ENCODE measurements at places on chromosomes 11 and 22.

DNA sequence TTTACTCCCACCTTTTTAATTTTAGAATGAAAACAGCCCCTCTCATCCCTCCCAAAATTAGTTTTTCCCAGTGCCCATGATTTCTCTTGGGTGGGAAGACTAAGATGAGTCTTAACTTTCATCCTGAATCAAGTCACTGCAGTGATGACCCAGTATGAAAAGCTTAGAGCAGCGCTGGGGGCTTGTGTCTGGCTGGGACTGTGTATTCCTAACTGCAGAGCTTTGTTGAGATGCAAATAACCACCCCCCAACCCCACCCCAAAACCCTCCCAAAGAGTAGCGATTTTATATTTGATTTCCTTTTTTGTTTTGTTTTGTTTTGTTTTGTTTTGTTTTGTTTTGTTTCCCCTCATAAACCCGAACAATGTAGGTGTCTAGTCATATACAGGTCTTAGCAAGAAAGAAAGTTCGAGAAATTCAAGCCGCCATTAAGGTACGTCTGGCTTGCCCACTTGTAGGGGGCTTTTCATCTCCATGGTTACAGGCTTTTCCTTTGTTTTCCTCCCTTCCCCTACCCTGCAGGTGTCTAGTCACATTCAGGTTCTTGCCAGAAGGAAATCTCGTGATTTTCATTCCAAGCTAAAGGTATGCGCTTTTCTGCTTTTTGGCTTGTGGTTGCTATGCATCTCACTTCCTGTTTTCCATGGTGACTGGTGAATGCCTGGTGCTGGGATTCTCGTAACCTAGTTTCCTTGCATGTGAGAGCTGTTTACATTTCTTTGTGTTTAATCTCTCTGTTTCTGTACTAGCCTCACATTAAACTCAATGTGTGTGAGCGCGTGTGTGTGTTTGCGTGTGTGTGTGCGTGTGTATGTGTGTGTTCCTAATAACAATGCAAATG, 144.6 kb upstream of the RASSF10 start:
- no peak for DNase-seq

DNA sequence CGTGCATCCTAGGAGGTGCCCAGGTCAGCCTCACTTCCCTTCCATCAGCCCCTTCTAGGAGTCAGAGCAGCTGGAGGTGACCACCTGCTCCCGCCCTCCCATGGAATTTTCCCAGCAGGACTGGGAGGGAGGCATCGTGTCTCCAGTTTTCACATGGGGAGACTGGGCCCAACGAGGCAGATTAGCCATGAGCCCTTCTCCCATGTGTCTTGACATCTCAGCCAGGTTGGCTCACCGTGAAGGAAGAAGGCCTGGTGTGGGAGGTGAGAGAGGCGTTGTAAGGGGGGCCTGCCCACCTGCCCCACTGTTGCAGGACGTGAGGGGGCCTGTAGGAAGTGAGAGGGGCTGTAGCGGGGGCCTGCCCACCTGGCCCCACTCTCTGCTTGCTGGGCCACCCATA, 1521.4 kb downstream of the BRD1 start:
- DNase-seq = no peak

DNA sequence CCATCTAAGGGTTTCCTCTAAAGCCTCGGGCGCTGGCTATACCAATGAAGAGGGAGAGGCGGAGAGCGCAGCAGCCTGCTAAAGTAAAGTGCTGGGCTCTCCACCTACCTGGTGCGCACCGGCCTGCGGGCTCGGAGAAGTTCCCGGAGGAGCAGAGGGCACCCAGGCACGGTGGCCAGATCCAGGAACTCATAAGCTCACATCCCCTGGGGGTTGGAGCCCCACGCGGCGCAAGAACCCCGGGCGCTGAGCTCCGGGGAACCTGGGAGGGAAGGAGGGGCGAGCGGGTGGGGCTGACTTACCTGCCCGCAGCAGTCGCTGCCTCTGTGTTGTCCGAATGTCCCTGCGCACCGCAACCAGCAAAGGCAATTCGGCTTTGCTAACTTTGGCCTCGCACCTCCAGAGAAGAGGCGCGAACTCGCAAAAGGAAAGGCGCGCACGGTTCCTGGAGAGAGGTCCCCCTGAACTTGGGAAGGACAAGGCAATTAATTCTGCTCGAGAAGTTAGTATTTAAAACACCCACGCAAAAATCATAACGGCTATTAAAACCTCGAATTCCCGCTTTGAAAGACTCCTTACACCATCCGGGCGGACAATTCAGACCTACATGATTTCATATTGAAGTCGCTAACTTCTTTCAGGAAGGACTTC, 127.6 kb upstream of the C11orf58 start:
- DNase-seq = no peak

DNA sequence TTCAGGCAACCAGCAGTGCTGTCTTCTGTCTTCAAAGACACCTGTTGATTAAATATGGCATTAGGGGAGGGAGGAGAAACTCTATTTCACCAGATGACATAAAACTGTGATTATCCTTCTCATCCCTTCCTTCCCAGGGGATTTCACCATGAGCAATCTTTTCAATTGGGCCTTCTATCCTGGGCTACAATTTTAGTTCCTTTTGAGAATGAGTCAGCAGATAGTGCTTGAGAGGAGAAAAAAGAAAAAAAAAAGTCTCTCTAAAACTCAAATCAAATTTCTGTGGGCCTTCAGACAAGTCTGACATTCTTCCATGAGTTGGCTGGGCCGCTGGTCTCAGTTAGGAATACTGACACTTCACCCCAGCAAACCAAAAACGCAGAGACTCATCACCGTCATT, 7.2 kb downstream of the FLI1 start:
- no peak for DNase-seq

- no peak for DNase-seq
Measured at GRCh38 chr11:115180272-115180671, 323.9 kb downstream of the CADM1 start.

- no peak for DNase-seq
Measured at GRCh38 chr11:1672613-1673350, 24.2 kb upstream of the KRTAP5-6 start.

- no peak for DNase-seq
Measured at GRCh38 chr11:70112017-70112434, 33.9 kb downstream of the ANO1 start.

GRCh38 chr11:73907191-73907590, 30.4 kb downstream of the PAAF1 start:
- DNase-seq = no peak

DNA sequence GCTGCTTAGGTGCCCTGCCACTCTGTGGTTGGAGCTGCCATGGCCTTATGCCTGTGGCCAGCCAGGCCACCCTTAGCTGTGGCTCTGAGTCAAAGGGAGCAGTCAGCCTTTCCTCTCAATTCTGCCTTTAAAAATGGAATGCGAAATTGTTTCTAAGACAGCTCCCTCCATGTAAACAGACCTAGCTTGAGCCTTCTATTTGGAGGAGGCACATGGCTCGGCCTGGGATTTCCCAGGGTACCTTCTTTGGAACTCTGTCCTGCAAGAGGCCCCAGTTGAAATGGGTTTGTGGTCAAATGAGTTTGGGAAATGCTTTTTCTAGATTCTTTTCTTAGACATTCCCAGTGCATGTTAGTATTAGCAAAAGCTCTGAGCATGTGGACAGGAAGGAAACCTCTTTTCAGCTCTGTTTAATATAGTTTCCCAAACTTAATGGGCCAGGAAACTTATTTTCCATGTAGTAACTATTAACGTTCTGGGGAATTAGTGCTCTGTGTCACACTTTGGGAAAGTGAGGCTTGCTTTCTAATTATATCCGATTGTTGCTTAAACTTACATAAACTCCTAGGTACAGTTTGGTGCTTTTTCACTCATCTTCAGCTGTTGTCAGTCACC, 7.8 kb downstream of the PHOX2A start:
- no peak for DNase-seq

DNA sequence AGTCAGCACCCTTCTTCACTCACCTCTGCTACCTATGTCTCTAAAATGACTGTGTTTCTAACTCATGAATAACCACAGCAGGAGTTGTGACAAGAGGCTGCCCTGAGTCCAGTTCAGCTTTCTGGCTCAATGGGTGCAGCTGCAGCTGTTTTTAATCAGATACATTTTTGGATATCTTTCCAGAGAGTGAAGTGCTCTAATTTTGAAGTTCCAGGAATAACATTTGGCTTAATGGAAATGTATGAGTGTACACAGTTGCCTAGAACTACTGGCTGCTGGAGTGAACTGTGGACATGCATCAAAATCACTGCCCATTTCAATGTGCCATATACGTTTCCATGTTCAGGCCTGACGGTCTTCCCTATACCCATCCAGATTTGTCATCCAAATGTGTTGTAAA, 769.5 kb upstream of the ANO3 start:
- no peak for DNase-seq

DNA sequence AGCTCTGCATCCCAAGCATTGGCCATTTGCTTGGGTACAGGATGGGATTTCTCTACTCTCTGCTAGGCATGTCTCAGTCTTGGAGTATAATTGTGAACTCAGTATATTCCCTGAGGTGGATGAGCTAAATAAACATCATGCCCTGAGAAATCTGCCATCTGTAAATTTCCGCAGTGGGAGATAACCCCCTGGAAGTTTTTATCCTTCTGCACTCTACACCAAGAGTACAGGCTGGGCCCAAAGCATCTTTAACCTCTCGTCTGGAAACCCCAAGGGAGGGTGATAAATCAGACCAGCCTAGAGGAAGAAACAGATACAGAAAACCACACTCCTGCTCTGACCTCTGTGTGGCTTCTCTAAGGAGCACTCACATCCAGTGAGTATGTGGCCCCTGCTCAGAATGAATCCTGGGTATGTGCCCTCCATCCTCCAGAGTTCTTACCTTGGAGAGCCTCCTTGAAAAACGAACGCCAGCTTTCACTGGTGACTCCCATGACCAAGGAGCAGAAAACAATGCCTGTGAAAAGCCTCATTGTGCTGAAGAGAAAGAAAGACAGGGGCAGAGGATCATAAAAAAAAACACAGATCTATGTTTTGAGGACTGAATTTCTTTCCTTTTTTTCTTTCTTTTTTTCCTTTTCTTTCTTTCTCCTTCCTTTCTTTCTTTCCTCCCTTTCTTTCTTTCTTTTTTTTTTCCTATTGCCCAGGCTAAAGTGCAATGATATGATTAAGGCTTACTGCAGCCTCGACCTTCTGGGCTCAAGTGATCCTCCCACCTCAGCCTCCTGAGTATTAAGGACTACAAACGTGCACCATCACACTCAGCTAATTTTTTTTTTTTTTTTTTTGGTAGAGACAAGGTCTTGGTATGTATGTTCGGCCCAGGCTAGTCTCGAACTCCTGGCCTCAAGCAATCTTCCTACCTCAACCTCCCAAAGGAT, 938 bp downstream of the SAA4 start:
- no peak for DNase-seq

DNA sequence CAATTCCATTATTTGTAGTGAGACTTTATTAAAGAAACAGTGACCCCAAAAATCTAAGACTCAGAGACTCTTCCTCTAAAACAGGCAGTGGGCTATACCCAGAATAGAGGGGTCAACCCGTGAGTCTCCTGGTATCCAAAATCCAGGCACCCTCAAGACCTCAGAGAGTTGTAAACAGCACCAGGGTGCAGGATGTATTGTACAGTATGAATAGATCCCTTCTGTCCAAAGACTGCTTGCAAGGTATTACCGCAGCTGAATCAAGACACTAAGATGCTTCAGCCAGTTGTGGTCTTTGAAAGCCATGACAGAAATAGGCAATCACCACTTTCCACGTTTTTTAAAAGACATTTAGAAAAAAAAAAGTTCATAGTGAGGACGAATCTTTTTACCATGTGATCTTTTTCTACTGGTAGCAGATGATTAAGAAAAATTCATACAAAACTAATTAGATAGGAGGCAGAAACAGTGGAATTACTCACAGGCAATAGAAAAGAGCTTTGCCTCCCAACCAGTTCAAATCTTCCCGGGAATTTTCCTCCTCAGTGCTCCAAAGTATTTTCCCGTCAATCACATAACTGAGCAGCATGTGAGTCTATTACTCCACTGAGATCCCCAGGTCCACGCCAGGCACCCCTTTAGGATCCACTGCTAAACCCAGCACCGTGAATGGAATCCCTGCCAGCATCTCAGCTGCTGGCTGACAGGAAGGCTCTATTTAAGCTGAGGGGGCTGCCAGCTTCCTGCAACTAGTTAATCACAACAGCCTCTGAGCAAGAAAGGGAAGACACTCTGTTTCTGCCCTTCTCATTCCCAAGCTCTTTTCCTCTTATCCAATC, 113.1 kb downstream of the ETS1 start:
- DNase-seq = no peak

GRCh38 chr11:15903246-15903645, 453.1 kb downstream of the SOX6 start:
- no peak for DNase-seq

DNA sequence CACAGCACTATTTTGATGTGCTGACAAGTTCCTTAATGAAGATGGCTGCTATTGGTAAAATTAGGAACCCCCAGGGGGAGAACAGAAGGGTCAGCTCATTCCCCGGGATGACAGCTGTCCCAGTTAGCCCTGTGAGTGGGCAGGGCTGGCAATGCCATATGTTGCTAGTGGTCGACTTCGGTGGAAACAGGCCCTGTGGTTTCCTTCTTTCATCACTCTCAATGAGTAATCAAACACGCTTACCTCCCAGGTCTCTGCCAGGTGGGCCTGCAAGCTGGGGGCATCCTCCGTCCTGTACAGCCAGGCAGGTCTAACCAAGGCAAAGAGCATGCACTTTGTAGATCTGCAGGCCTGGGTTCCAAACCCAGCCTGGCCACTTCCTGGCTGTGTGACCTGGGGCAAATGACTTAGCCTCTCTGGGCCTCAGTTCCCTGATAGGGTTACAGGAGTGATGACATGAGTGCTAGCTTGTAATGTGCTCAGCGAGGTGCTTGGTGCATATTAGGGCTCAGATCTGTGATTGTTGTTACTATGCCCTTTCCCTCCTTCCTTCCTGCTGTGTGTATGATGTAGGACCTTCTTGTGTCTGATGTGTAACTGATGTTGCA, 85.2 kb downstream of the TSPAN18 start:
- no peak for DNase-seq

GRCh38 chr22:36329254-36330078, 58.3 kb downstream of the MYH9 start:
- DNase-seq = peak; percentile 77

DNA sequence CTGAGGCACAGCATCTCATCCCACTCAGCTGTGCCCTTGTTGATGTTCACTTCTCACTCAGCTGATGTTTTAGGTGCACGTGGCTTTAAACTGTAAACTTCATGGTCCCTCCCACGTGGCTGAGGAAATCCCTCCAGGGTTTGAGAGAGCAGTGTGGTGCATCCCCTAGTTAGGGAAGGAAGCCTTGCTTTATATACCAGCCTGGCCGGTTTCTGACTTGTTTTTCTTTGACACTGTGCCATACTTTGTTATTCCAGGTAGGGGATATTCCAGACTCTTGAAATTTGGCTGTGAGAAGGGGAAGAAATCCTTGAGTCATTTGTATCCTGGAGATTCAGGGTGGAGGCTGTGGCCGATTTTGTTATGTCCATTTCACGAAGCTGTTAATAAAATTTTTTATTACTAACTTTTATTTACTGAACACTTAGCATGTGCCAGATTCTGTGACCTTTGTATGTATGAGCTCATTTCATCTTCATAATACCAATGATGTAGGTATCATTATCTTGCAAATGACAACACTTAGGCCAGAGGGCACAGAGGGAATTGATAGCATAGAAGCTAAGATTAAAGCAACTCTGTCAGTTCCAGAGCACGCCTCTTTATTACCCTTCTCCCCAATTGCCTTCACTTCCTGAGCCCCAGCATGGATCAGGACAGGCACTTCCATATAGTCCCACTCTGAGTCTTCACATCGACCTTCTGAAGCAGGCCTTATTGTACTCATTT, 116.6 kb downstream of the NAV2 start:
- no peak for DNase-seq

Data from natural killer cell (primary cell).